NCI-H2107 (cell line): ENCODE measurements at places on chromosomes 12 and 14.
A peak's percentile ranks its signal among the peaks of the same experiment; 100 is the strongest.

GRCh38 chr12:52200086-52200780, 8.4 kb upstream of the KRT80 start:
- DNase-seq: no peak

DNA sequence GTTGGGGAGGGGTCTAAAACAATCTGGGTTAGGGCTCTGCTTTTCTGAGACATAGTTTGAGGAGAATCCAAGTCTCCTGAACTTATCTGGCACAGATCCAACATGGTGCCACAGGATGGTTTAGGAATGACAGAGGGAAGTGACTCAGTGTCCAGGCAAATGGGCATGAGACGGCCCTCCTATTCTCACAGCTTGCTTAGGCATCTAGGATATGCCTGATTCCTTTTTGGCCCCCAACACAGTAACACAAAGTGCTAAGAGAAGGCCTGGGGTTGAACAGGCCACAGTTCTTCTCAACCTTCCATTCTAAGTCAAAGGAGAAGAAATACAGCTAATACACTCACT, 117.7 kb downstream of the ZFP36L1 start:
- DNase-seq: no peak

GRCh38 chr12:107662484-107662883, 23.1 kb upstream of the PWP1 start:
- no peak for DNase-seq

- peak; percentile 42 for DNase-seq
Measured at GRCh38 chr14:21093769-21094681, 4.4 kb downstream of the ZNF219 start.

DNA sequence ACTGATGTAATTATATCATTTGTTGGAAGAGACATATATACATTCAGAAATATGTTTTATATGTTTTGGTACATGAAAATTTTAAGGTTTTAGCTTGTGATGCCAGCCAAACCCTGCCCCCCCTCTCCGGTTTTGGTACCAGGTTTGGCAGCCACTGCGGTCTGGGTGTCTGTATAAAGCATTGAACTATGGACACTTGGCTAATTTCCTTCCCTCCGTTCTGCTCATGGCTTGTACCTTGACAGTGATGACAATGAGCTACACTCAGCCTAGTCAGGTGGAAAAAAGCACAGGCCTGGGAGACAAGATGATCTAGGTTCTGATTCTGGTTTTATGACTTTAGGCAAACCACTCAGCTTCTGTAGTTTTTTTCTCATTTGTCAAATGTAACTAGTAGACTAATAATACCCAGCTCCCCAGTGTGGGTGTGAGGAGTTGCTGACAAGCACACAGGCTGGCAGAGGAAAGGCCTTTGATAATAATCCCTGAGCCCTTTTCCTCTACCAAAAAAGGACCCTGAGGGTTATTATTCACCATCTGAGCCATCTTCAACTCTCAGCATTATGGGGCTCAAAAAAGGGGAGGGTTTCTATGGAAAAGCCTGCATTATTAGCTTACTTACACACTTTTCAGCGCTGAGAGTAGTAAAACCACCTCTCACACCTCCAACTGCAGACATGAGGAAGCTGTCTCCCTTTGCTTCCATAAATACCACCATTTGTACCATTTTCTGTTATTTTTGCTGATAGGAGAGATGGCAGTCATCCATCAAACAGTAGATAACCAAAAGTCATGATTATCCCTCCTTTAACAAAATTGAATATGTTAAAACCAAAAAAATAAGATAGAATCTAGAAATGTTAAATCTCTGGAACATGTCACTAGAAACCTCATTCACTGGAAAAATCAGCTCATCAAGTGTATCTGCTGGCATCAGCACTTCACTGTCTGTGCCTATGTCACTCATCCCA, 76.3 kb upstream of the PSMC1 start:
- DNase-seq: no peak

DNA sequence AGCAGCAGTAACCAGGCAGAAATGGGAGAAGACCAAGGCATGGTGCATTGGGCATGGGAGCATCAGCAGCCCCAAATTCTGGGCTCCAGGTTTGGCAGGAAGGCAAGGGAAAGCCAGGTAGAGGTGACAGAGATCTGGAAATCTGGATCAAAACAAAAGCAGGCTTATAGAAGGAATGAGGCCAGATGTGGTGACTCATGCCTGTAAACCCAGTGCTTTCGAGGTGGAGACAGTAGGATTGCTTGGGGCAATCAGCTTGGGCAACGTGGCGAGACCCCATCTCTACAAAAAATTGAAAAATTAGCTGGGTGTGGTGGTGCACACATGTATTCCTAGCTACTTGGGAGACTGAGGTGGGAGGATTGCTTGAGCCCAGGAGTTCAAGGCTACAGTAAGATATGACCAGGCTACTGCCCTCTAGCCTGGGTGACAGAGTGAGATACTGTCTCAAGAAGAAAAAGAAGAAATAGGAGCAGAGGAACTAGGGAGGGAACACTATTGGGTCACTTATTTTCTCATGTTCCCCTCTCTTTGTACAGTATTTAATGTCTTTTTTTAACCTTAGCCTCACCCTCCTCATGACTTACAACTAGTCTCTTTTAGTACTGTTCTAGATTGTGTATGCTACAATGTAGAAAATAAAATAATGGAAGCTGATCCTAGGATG, 25.1 kb downstream of the SLC4A8 start:
- no peak for DNase-seq

- no peak for DNase-seq
Measured at GRCh38 chr14:89391123-89391522, 25.9 kb downstream of the FOXN3 start.

DNA sequence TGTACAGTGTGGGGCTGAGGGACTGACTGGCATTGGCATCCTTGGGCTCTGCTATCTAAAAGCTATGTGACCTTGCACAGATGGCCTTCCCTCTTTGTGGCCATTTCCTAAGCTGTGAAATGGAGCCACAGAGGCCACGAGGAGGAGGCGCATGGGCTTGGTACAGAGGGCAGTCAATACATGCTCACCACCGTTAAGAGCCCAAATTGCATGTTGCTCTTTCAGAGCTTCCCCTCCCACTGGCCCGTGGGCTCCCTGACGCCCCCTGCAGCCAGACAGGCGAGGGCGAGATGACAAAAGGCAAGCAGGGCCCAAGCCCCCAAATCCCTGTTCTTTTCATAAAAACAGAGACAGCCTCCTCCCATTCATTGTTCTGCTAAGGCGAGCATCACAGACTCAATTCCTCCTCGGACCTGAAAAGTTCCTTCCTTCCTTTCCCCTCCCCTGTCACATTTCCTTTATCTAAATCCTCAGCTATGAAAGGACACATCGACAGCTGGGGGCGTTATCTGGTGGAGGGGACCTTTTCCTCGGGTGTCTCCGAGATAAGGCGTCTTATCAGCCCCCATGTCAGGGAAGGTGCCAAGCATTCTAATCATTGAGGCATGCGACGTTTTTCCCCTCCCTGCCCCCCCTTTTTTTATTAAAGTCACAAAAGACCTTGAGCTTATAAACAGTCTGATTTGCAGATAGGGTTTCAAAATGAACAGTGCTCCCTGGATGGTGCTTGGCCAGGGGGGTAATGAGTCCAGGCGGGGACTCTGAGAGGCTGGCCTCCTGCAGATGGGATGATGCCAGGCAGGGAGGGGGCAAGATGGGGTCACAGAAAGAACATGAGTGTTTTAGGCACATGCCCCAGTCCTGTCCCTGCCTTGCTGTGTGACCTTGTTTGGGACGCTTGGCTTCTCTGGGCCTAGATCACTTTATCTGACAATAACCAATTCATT, 26.4 kb downstream of the FAM222A start:
- DNase-seq: no peak

DNA sequence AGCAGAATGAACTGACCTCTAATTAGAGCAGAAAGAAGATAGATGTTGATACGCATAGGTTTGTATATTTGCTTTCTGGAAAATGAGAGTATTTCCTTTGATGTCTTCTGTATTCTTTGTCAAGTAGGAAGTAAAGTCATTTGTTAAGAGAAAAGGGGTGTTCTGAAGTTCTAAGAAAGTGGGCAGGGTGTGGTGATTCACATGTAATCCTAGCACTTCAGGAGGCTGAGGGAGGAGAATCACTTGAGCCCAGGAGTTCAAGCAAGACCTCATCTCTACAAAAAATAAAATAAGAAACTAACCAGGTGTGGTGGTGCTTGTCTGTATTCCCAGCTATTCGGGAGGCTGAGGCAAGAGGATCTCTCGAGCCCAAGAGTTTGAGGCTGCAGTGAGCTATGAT, 2.8 kb downstream of the RHNO1 start:
- DNase-seq: no peak

DNA sequence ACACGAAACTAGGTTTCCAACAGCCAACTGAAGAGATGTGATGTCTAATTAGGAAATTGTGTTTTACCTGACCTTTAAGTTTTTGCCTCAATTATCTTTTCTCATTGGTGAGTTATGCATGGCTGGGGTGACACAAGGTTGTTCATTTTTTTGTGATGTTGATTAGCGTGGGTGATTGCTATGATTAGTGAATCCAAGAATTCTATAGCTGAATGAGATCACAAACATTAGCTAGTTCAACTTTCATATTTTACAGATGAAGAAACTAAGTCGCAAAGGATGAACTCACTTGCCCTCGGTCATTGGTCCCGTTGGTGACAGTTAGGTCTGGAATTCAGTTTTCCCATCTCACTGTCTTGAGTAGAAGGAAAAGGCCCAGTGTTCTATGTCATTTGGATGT, 32.6 kb upstream of the LMNTD1 start:
- no peak for DNase-seq

- no peak for DNase-seq
Measured at GRCh38 chr14:97719931-97720330, 922.7 kb downstream of the VRK1 start.

DNA sequence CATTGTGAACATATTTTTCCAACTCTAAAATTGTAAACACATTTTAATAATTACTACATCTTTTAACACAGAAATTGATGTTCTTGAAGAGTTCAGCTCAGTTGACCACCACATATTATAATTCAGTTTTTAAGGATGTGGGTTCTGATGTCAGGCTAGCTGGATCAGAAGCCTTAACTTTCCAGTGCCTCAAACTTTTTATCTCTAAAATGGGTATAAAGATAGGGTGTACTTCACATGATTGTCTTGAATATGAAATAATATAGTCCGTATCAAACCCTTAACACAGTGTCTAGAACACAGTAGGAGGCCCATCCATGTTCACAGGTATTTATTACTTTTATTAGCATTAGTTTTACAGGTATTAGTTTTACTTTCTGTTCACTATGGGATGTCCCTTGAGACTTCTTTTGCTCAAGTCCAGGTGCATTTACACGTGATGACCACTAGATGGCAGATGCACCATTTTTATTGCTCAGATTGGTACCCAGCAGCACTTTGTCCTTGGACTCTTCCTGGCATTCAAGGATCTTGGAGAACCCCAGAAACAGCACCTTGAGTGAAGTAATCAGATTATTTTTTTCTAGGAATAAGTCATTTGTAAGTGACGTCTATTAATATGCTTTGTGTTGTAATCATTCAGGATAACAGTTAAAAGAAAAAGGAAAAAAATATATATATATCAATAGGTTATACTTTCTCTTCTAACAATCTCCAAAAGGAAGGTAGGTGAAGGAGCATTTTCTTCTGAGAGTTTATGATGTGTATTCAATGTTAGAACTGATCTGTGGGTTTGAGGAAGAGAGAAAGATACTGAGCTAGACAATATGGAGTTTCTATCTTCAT, 580.2 kb downstream of the ETNK1 start:
- DNase-seq: peak; percentile 16

DNA sequence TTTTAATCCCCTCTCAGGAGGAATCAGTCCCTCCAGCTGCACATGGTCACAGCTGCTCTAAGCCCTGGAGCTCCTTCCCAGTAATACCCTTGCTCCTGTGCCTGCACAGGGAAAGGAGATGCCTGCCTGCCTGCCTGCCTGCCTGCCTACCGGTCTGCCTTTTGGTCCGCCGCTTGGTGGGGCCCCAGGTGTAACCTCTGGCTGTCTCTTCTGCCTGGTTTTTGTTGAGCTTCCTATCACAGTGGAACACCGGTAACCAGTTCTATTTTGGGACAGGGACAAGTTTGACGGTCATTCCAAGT, 99.8 kb downstream of the DAD1 start:
- no peak for DNase-seq

DNA sequence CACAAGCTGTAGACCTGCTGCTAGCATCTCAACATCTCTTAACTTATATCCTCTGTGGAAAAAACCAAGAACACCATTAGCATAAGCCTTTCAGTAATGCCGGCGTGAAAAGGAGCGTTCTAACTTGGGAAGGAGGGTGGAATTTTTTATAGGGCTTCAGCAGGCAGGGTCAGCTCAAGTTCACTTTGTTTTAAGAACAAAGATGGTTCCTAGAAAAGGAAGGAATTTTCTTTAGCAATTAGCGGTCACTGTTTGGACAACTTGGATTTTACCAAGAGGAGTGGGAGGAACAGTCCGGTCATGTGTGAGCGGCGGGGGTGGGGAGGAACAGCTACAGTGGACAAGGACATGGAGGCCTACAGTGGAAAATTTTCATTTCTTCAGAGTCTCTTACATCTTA, 35.9 kb downstream of the BBS10 start:
- no peak for DNase-seq

DNA sequence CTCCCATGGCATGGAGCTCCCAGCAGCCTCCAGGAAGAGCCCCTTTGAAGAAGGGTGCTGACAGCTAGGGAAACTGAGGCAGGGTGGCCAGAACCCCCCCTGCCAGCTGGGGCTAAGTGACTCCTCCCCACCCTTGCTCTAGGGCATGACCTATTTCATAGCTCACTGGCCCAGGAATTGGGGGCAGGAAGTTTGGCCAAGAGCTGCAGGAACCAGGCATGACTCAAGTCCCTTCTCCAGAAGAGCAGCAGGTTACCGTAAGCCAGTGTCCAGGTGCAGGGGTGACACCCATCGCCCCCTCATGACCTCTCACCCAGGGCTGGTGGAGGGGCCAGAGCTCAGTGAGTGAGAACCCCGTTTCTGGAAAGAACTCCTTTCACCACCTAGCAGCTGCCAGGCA, 1.9 kb downstream of the RASAL1 start:
- no peak for DNase-seq

DNA sequence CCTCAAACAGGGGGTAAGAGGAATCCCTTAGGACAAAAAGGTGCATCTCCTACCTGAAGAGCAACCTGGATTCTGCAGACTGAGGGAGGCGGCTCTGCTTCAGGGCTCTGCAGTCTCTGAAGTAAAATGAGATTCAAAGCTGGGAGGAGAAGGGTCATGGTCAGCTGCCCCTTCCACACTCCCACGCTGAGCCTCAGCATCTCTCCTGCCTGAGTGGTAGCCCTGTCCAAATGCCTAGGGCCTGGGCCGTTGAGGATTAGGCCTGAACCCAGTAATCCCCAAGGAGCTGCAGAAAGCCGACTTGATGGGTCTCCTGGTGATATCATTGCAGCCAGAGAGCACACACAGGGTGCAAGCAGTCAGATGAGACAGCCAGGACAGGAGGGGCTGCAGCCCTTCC, 18.9 kb downstream of the PHLDA1 start:
- DNase-seq: no peak

DNA sequence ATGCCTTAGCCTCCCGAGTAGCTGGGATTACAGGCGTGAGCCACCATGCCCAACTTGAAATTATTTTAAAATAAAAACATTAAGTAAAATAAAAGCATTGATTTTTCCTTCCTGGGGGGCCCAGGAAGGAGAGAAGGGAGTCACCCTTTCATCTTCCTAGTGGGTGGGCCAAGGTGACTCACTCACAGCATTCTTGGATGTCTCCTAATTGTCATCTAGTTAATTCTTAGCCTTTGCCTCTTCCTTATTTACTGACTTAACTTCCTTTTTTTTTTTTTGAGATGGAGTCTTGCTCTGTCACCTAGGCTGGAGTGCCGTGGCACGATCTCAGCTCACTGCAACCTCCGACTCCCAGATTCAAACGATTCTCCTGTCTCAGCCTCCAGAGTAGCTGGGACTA, 29.2 kb downstream of the TMEM120B start:
- DNase-seq: no peak
